Small intestine (tissue), 16 donors: ENCODE measurements at places on chromosomes 7 and 10. TPM values are rescaled to one million over a fixed set of nuclear protein-coding genes. Genes with fewer than 3 reads are reported as not detected.

- H3K36me3 ChIP-seq = no peaks in the 10 kb centered on the region
- H3K27ac ChIP-seq = no peak overlapping the region
- no peak overlapping the region for H3K4me3 ChIP-seq
- no peaks in the 10 kb centered on the region for H3K27me3 ChIP-seq
- no peaks in the 10 kb centered on the region for H3K4me1 ChIP-seq
Measured at GRCh38 chr10:11104772-11105675, 87.4 kb downstream of the CELF2 start.

Gene SLC16A9
- 2.4 TPM for polyA plus RNA-seq

DNA sequence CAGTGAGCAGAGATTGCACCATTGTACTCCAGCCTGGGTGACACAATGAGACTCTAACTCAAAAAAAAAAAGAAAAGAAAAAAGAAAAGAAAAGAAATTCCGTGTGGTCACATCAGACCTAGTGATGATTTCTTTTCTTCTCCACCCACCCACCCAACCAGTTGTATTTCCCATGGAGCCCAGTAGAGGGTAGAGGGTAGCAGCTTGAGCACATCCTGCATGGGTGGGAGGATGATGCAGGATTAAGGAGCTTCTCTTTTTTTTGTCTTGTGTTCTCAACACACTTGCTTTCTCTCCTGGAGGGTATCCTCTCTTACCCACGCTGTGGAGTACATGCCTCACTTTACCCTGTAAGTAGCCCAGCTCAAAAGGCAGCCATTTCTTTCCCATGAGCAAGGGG is 118.6 kb upstream of the CARD11 start:
- no peak overlapping the region for H3K4me3 ChIP-seq
- no peaks in the 10 kb centered on the region for H3K27me3 ChIP-seq
- DNase-seq = no peak
- no peak overlapping the region for H3K27ac ChIP-seq
- no peaks in the 10 kb centered on the region for H3K36me3 ChIP-seq

- H3K27me3 ChIP-seq = no peaks in the 10 kb centered on the region
- no peaks in the 10 kb centered on the region for H3K4me1 ChIP-seq
- no peak overlapping the region for H3K27ac ChIP-seq
- no peaks in the 10 kb centered on the region for H3K36me3 ChIP-seq
Measured at GRCh38 chr10:30413996-30414576, 19.9 kb upstream of the MAP3K8 start.

Gene ANXA8
- polyA plus RNA-seq = 0.07 TPM

GRCh38 chr7:15685358-15686294 is 857 bp downstream of the MEOX2 start:
- H3K4me3 ChIP-seq = peak overlapping the region; percentile 57
- H3K4me1 ChIP-seq = peaks cover 3% of the 10 kb centered on the region
- H3K27me3 ChIP-seq = peaks cover 30% of the 10 kb centered on the region
- H3K36me3 ChIP-seq = no peaks in the 10 kb centered on the region
- H3K27ac ChIP-seq = no peak overlapping the region
- peak; percentile 21 for DNase-seq
